ENCODE measurements at places on chromosomes 13 and 19.
A peak's percentile ranks its signal among the peaks of the same experiment; 100 is the strongest.

- no peak overlapping the region for H3K4me3 ChIP-seq
- no peak overlapping the region for H3K27ac ChIP-seq
- no peaks in the 10 kb centered on the region for H3K27me3 ChIP-seq
- no peaks in the 10 kb centered on the region for H3K36me3 ChIP-seq
These were observed 957.1 kb downstream of the PCDH9 start for GRCh38 chr13:66273011-66273410.

DNA sequence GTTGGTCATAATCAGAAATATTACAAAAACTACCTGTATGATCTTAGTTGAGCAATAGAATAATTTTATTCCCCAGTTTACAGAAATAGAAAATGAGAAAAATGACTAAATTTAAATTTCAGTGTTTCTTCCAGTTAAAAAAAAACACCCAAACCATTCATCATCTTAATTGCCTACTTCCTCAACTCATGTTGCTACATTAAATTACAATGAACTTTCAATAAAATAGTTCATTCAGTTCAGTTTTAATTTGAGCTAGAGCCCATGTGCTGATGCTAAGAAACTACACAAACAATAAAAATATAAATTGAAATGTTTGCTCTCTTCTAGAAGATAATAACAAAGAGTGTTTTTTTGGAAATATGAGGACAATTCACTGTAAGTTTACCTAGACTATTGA, 820.4 kb downstream of the SLITRK6 start:
- no peaks in the 10 kb centered on the region for H3K4me1 ChIP-seq
- no peak for DNase-seq
- no peak overlapping the region for H3K4me3 ChIP-seq
- H3K27ac ChIP-seq = no peak overlapping the region

DNA sequence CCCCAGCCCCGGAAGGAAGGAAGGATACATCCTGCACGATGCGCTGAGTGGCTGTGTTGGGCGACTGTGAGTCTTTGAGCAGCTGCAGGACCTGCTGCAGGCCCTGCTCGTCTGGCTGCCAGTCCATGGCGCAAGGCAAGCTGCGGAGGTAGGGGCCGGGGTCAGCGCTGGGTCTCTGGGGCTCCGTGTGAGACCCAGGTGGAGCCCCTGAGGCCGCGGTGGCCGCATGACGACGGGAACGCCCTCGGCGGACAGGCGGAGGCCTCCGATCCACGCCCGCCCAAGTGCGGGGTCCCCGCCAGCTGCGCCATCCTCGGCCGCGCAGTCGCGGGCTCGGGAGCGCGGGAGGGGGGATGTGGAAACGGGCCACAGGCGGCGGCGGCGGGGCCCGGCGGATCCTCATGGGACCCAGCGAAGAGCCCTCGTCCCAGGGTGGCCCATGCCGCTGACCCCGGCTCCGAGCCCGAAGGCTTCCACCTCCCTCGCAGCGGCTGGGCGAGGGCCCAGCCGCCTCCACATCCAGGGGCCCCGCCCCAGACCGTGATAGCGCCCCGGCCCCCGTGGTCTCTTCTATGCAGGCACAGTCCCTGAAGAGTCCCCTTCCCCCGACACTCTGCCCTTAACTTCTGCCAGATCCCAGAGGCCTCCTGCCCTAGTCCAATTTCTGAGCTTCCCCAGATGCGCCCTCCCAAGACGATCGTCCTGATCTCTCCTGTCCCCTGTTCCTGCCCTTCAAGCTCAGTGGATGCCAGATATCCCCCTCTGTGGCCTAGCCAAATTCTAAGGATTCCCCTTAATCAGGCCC, 2.7 kb downstream of the TNPO2 start:
- no peaks in the 10 kb centered on the region for H3K27me3 ChIP-seq
- peak; percentile 51 for DNase-seq

- H3K27me3 ChIP-seq = peaks cover 2% of the 10 kb centered on the region
- H3K4me3 ChIP-seq = no peak overlapping the region
- no peak for DNase-seq
These were observed 21.0 kb upstream of the LRCH1 start for GRCh38 chr13:46531953-46532352.

DNA sequence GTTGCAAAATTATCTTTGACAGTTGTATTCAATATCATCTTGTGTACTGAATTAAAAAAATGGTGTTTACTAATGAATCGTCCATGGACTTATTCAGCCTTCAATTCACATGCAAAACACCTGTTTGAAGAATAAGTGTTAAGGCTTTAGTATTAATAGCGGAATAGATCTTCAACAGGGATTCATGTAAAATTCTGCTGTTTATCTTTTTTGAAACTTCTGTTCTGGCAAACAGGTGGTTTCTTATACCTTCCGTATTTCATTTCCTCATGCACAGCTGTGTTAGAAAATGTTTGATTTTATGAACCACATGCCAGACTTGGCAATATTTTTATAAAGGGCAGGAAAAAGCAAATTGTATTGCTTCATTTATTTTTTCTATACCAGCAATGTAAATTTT, 255.7 kb downstream of the DACH1 start:
- H3K27me3 ChIP-seq = no peaks in the 10 kb centered on the region
- H3K36me3 ChIP-seq = no peaks in the 10 kb centered on the region
- no peak overlapping the region for H3K4me3 ChIP-seq

- H3K36me3 ChIP-seq = no peaks in the 10 kb centered on the region
- no peak overlapping the region for H3K27ac ChIP-seq
- no peak for DNase-seq
- no peaks in the 10 kb centered on the region for H3K4me1 ChIP-seq
These were observed 96.4 kb downstream of the MBNL2 start for GRCh38 chr13:97318532-97318931.

- H3K36me3 ChIP-seq = no peaks in the 10 kb centered on the region
- no peak for DNase-seq
- peaks cover 47% of the 10 kb centered on the region for H3K27me3 ChIP-seq
- no peak overlapping the region for H3K27ac ChIP-seq
These were observed 17.8 kb upstream of the CLN5 start for GRCh38 chr13:76973920-76974617.

DNA sequence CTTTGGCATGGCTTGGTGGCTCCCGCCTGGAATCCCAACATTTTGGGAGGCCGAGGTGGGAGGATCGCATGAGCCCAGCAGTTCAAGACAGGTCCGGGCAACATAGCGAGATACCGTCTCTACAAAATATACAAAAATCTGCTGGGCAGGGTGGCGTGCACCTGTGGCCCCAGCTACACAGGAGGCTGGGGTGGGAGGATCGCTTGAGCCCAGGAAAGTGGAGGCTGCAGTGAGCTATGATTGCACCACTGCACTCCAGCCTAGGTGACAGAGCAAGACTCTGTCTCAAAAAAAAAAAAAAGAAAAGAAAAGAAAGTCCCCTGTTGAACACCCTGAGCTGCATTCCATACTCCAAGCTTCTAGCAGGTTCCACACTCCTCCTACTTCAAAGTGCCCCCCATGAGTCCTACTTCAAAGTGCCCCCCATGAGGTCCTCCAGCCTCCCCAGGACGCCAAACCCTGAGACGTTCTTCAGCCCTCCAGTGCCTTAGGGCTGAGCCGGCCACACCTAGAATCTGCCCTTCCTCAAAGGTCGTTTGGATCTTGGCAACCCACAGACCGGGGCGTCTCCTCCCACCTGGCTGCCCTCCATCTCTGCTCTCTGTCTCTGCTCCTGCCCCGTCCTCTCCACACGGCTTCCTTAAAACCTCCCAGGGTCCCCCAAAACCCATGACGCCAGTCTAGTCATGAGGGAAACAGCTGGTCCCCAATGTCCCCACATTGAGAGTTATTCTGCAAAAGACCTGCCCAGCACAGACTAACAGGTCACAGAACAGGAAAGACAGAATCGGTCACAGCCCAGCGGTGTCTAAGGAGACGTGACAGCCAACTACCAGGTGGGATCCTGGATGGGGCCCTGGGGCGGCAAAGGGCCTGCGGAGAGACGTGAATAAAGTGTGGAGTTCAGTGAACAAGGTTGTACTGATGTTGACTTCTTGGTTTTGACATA, 4.8 kb downstream of the TJP3 start:
- H3K4me3 ChIP-seq = no peak overlapping the region
- H3K27ac ChIP-seq = no peak overlapping the region
- H3K4me1 ChIP-seq = no peaks in the 10 kb centered on the region
- no peak for DNase-seq
- peaks cover 2% of the 10 kb centered on the region for H3K27me3 ChIP-seq

DNA sequence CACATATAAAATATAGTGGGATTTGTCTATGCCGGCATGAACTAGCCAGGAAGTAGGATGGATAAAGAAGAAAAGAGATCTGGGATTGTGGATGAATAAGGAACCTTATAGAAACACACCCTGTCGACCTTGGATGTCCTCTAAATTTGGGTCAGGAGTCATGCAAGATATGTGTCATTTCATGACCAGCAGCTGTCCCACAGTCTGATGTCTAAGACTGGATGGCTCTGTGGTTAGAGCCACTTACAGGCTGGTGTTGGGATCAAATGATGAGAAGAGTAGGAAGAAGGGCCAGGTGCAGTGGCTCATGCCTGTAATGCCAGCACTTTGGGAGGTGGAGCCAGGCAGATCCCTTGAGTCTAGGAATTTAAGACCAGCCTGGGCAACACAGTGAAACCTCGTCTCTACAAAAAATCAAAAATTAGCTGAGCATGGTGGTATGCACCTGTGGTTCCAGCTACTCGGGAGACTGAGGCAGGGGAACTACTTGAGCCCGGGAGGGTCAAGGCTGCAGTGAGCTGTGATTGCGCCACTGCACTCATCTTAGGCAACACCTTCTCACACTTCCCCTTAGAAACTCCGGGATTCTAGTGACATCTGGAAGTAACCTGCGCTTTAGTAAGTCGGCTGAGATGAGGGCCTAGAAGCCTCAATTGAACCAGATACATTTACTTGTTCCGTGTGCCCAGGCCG, 30.8 kb downstream of the TMED1 start:
- no peak for DNase-seq
- H3K4me1 ChIP-seq = peaks cover 24% of the 10 kb centered on the region
- peaks cover 70% of the 10 kb centered on the region for H3K36me3 ChIP-seq
- H3K27me3 ChIP-seq = no peaks in the 10 kb centered on the region
- H3K27ac ChIP-seq = peak overlapping the region; percentile 47
- H3K4me3 ChIP-seq = no peak overlapping the region
